Jurkat, Clone E6-1 (cell line): ENCODE measurements at places on chromosomes 5 and 9.
A peak's percentile ranks its signal among the peaks of the same experiment; 100 is the strongest.

DNA sequence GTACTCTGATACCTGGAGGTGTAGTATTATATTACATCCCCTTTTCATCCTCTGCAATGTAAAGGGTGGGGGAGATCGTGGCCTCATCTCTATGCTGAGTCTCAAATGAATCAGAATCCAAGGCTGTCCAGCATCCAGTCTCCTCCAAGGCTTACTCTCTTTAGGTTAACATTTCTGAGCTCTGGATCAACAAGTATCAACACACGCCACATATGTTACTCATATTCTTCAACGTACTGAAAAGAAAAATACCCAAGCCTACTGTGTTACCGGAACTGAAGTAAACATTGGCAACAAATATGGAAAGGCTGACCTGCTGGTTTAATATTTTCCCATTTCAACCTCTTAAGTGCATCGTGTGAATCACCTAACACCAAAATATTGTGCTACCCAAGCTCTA lies 241.8 kb downstream of the GAS1 start:
- no peak for DNase-seq

GRCh38 chr5:146059460-146060220 lies 45.7 kb downstream of the PLAC8L1 start:
- no peak for DNase-seq

DNA sequence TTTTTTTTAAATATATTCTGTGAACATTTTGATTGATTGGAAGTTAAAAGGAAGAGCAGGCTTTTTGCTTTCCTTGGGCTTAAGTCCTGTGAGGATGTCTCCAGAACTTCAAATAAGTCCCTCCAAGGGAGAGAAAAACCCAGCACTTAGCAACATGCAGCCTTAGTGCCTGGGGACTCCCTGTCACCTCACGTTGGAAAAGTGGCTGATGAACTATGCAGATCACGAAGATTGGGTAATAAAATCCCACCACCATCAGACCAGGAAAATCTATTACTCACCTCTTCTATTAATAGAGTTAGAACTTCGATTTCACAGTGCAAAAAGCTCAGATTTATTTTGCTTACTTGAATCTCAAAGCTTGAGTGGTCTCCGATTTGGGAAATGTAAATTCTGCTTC lies 507.0 kb downstream of the MAT2B start:
- DNase-seq, result no peak

DNA sequence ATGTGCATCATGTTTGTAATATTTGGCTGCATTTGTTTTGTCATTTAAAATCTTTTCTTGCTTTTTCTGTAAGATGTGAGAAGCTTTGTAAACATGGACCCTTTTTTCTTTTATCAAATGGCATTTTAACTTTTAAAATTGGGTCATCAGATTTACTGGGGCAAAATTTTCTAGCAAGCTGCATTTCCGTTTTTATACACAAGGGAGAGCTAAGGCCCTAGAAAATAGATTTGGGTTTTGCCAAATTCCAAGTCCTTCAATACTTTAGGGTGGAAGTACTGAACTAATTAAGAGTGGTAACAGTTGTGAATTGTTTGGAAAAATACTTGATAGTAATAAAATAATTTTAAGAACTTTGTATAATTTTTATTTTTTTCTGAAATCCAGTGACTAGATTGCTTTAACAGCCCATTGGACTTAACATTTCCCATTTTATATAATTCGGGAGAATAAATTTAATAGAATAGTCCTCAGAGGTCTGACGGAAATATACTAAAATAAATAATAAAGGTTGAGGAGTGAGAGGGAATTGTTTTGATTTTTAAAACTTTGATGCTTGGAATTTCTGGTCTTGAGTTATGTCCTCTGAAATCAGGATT lies 117.4 kb downstream of the SMARCA2 start:
- DNase-seq, result peak; percentile 11

DNA sequence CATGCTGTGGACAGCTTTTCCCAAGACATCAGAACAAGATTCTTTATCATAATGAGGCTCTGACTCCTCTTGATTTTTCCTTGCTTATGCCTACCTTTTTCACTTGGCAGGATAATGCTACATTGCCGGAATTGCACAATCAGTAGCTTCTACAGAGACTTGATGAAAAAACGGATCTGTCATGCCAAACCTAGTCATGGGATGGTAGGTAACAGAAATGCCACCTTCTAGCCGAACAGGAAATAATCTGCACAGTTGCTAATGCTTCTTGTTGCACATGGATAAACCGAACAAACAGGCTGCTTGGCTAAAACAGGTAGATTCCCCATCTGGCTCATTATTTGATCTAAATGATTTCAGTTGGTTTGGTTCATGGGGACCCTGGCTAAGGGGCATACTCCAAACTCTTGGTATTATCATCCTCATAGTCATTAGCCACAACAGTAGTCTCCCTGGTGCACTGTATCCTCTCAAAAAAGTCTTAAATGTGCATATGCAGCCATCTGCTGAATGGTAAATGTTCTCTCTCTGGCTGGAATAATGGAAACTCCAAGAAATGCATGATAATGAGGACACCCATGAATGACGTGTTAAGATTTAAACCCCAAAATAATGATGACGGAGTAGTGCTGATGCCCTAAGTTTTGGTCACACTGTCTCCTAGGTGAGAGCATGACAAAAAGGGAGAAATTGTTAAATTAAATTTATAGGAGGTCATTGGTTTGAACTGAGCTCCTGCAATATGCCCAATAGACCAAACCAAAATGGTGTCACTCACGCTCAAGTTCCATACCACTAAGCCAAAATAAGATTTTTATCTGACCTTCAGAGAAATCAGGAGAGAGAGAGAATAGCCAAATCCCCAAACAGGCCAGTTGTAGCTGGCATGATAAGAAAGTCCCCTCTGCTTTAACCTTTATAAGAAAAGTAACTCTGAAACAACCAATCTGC lies 47.0 kb downstream of the RAPGEF1 start:
- no peak for DNase-seq

DNA sequence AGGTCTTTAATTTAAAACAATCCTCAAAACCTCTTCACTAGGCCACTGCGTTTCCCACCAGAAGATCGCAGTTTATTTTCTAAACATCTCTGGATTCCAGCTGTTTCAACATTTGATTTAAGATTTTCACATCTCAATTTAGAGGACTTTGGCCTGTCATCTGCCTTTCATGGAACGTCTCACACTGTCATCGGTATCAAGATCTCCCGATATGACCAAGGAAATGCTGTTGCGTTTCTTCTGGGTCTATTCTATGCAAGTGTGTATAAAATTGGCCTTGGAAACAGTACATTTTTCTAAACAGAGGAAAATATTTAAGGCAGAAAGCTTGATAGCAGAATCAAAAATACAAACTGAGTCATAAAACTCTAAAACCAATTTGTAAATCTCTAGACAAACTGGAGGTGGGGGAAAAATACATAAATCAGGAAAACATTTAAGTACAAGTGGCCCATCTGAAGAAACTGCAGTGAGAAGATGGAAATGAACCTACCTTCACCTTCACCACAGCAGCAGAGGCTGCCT lies 53.6 kb upstream of the SIMC1 start:
- DNase-seq, result no peak

DNA sequence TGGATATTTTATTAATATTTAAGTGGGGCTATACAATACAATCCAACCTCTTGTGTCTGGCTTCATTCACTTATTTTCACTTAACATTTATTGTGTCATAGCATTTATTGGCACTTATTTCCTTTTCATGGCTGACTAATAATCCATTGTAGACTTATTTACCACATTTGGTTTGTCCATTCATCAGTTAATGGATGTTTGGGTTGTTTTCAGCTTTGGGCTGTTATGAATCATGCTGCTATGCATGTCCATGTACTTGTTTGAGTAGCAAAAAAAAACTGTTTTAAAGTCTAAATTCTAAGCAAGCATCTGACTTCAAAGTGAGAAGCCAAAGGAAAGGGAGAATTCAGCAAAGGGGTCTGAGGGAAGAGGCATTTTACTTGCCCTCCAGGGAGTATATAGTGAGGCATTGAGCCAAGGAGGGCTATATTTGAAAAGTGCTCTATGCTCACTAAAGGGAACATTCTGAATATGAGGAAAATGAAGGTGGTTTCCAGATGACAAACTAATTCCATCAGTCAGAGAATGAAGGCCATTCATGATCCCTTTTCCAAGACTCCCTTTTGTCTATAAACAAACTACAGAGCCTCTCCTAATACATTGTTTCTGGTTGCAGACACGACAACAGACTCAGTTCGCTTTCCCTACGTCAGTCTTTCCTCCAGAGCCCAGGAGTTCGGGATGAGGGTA lies 532.8 kb upstream of the KLF4 start:
- no peak for DNase-seq
